ENCODE measurements at places on chromosomes 6 and 20. TPM values are rescaled to one million over a fixed set of nuclear protein-coding genes. Genes with fewer than 3 reads are reported as not detected.

- no peak for DNase-seq
These were observed 793 bp upstream of the PDSS2 start for GRCh38 chr6:107460083-107460631.

The TINAG gene
- not detected for polyA plus RNA-seq

DNA sequence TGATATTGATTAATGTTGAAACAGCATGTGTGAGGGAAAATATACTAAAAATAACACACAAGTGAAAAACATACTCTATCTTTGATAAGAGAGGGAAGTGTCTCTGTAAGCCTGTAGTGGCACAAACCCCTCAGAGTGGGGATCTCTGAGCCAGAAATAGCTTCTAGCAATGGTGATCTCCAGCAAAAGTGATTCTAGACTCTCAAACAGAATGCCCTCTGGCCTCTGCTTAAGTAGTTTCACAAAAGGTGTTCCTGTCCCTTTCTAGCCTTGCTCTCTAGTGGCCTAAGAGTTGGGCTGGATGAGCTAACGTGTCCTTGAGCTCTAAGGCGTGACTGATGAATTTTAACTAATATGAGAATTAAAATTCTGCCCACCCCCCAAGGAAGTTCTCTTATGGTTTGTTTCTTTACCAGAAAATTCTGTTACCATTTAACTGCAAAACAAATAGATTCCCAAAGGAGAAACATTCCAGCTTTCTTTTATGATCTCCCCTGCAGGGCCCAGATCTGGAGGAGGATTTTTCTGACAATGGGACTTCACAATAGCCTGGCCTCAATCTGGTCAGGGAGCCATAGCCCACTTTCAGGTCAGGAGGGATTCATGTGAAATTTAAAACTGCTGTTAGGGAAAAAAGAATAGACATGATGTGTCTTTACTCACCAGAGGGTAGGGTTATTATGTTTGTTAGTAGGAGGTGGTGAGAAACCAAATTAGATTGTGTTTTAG is 182.5 kb upstream of the LAMP5 start:
- no peak for DNase-seq

DNA sequence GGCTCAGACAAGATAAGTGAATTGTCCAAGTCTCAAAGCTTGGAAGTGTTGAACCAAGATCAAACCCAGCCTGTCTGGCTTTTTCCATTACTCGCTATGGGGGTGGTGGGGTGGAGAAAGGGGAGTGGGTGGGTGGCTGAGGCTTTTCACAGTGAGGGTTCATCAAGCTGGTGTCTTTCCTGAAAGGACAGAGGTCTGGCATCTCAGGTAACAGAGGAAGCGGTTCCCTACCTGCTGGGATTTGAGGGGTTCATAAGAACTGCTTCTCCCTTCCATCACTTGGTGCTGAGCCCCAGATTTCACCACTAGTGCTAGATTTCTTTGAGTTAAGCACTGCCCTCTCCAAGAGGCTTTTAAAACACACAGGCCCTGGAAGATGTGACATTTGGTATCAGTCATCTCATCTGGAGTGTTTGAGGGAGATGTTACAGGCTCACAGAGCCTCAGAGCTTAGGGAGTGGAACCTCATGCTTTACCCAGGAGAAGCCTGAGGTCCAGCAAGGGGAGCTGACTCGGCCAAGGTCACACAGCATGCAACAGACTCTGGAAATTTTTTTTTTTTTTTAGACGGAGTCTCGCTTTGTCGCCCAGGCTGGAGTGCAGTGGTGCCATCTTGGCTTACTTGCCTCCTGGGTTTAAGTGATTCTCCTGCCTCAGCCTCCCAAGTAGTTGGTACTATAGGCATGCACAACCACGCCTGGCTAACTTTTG is 6.0 kb upstream of the VEGFA start:
- DNase-seq = no peak

GRCh38 chr6:104527311-104527710 is 332.4 kb downstream of the HACE1 start:
- peak; percentile 23 for DNase-seq

The HDGFL1 gene
- polyA plus RNA-seq = not detected

All from hindlimb muscle (tissue), 1 donor.